SK-MEL-5 (cell line): ENCODE measurements at places on chromosomes 3 and 15.

DNA sequence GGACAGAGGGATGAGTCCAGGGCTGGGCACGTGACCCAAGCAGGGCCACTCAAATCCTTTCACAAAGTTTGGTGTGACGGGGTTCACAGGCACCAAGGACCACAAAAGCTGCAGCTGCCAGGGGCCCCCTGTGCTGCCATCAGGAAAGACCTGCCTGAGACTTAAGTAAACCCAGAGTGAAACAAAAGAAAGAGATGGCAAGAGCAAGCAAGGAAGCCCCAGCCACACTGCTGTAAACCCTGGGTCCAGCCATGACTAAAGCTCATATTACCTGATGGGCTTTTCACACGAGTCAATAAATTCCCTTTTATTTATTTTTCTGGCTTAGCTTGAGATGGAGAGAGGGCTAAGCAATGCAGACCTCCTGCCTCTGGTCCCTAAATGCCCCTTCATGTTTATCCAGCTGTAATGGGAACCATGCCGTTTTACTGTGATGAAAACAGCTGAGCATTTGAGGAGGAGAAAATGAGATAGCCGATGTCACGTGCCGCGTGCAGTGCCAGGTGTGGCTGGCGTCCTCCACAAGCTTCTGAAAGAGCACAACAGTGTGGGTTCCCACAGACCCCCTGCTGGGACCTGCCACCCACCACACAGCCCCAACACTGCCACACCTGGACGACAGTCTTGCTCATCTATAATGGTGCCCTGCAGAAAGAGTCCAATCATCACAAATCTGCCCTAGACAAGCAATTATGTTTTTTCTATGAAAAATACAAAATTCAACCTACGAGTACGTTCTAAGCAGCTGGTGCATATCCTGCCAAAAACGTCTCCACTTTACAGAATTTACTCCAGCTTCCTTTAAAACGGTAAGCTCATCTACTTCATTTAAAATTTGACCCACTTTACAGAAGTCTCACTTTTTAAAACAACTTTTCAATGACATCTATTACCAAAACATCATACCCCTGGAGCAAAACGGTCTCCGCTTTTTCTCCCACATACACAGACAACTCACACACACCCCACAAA, 34.2 kb downstream of the ADAMTS17 start:
- no peak for DNase-seq

DNA sequence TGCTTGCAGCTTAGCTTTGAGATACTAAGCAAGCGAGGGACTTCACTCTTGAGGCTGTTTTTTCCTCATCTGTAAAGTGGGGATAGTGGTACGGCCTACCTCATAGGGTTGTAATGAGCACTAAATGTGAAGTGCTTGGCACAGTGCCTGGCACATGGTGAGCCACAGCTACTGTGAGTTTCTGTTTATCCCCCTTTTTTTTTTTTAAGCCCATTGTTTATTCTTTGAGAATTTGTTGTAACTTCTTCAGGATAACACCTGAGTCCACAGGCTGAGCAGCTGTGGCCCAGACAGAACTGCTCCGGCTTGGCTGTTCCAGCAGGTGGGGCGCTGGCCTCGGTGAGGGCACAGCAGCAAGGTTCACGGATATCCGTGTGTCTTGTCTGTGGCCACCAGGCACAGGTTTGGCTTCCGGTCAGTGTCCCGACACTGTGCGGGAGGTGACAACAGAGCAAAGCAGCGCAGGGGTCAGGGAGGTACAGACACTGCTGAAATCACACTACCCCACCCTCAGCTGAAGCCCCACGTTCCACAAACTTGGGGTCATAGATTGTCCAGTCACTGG, 7.3 kb upstream of the ISG20 start:
- no peak for DNase-seq

GRCh38 chr3:48966367-48966766, 23.7 kb upstream of the P4HTM start:
- no peak for DNase-seq

- DNase-seq = no peak
These were observed 89.9 kb downstream of the CCNL1 start for GRCh38 chr3:157069846-157070677.

GRCh38 chr3:171353423-171353822, 106.8 kb downstream of the TNIK start:
- no peak for DNase-seq

DNA sequence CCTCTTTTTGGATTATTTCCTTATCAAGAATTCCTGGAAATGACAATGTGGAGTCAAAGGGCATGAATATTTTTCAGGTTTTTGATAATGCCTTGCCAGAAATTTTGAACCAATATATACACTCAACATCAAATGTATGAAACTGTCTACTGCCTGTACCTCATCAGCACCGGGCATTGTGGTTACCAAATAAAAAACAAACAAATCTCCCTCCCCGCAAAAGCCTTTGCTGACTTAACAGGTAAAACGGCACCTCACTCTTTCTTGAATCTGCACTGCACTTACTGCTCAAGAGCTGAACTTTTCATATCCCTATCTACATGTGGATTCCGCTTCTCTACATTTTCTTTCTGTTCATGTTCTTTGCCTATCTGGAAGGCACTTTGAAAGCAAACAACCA, 134.5 kb upstream of the PRICKLE2 start:
- DNase-seq = no peak

- no peak for DNase-seq
These were observed 42.0 kb downstream of the SEMA5B start for GRCh38 chr3:122985539-122985938.

- no peak for DNase-seq
These were observed 544.3 kb downstream of the GBE1 start for GRCh38 chr3:81217101-81217500.

DNA sequence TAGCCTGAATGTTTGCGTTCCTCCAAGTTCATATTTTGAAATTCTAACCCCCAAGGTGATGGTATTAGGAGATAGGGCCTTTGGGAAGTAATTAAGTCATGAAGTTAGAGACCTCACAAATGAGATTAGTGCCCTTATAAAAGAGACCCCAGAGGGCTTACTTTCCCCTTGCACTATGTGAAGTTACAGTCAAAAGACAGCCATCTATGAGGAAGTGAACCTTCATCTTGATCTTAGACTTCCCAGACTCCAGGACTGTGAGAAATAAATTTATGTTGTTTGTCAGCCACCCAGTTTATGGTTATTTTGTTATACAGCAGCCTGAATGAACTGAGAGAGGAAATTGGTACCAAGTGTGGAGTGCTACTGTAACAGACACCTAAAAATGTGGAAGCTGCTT, 74.4 kb downstream of the DAPK2 start:
- DNase-seq = no peak
